ENCODE measurements at places on chromosomes 3 and 15.

- DNase-seq: no peak
These were observed 270.0 kb upstream of the TPRG1 start for GRCh38 chr3:188901671-188902287.

DNA sequence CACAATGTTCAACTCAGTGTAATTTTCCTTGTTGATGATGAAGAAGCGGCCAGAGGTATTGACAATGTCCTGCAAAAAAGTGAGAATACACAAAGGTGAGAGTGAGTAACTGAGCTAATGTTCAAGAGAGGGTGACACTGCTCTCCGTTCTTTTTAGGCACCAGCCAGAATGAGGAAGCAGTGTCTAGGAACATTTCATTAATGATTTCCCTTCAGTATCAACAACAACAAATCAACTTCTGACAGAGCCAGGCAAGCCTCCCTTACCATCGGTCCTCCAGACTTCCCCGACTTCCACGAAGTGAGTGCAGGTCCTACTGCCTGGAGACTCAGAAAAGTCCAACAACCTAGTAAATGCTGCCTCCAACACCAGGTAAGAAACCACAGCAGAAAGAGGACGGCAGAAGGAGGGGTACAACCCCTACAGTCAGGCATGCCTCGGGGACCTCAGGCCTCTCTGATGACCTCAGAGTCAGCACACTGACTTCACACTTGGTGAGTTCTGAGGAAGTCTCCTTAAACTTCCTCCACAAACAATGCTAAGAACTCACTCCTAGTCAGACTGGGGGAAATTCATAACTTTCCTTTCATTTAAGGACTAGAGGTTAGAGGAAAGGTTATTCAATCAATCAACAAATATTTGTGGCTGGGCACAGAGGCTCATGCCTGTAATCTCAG lies 62.7 kb downstream of the NPTN start:
- peak; percentile 70 for DNase-seq

- DNase-seq: peak; percentile 61
These were observed 108.8 kb downstream of the XXYLT1 start for GRCh38 chr3:195162033-195162669.

- no peak for DNase-seq
These were observed 81.7 kb upstream of the TJP1 start for GRCh38 chr15:29903785-29904464.

DNA sequence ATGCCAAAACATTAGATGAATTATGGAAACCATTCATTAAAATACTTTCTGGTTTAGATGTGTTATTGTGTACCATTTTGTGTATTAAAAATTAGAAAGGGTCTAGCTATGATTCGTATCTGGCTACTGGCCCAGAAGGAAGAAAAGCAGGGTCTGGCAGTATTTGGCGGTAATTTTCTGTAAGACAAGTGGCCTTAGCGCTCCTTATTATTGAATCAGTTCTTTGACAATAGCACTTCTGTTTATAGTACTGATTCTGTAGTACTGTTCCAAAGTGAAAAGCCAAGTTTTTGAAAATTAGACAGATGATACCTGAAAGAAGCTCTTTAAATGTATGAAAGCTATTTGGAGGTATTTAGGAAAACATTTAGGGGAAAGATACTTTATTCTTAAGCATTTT lies 10.2 kb downstream of the GLCE start:
- DNase-seq: no peak

- DNase-seq: no peak
These were observed 1078.2 kb downstream of the ZPLD1 start for GRCh38 chr3:103513003-103513402.

DNA sequence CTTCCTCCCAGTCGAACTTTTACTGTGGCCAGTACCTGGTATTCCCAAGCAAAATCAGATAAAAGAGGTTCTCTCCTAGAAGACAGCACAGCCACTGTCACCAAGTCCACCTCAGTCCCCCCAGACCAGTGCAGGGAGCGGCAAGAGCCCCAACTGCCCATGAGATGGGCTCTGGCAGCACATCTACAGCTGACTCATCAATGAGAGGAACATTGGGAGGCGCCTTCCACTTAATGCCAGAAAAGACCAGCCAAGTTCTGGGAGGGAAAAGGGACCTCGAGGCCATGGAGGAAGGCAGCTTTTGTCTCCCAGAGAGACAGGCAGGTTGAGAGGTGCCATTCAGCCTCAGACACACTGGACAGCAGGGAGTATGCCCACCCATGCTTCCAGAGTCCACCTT lies 28.2 kb downstream of the POC1A start:
- DNase-seq: no peak

DNA sequence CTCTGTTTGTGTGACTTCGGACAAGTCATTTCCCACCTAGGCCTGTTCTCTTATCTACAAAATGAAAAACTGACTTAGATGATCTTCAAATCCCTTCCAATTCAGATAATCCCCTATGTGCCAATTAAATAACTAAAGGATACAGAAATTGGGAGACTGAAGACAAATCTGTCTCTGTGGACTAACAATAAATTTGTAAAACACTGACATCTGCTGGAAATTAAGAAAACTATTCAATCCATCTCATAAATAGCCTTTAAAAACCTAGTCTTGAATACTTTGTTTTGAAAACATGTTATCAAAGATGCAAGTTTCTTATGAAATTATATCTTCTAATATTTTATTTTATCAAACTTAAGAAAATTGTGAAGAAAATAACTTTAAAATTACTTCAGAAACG lies 38.3 kb downstream of the MTHFS start:
- DNase-seq: peak; percentile 24

DNA sequence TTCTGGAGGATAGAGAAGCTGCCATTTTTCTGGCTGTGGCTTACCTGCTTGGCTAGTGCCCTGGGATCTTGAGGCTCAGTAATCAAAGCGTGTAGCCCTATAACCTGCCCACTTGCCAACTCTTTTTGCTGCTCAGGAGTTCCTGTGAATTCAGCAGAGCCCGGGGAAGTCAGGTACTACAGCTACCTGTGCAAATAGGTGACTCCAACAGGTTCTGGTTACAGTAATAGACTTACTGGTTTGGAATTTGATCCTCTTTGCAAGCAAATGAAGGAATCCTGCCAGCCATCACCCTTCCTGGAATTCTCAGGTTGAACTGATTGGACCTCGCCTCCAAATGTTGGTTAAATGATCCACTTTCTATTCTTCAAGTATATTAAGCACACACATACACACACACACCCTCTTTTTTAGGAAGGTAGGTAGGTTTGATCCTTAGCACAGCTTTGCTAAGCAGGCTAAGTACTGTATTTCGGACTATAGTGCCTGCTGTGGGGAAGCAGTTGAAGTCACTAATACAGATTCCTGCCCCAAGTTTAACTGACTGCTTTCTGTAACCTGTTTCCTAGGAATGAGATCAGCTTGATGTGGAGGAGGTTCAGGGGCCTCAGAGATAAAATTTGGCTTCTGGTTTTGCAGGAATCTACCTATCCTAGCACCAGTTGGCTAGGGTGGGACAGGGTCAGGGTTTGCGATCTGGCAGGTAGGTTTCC lies 2.3 kb downstream of the PPCDC start:
- no peak for DNase-seq

DNA sequence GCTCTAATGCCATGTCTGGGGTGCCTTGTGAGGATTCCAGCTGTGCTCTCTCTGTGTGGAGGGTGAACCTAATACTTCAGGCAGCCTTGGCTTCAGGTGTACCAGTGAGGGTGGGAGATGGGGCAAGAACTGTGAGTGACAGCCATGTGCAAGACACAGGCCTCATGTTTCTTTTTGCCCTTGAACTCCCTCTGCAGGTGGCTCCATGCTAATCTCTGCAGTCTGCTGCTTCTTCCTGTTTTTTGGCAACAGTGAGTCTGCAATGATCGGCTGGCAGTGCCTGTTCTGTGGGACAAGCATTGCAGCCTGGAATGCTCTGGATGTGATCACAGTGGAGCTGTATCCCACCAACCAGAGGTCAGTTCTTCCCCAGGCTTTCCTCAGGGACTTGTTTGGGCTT lies 189.3 kb downstream of the SV2B start:
- DNase-seq: peak; percentile 61

GRCh38 chr3:13263770-13264467 lies 156.2 kb downstream of the NUP210 start:
- no peak for DNase-seq

GRCh38 chr3:69094467-69095205 lies 9.9 kb downstream of the ARL6IP5 start:
- DNase-seq: peak; percentile 81

- no peak for DNase-seq
These were observed 4.6 kb downstream of the FAM3D start for GRCh38 chr3:58661836-58662420.

GRCh38 chr3:142117056-142117851 lies 32.1 kb downstream of the TFDP2 start:
- no peak for DNase-seq

DNA sequence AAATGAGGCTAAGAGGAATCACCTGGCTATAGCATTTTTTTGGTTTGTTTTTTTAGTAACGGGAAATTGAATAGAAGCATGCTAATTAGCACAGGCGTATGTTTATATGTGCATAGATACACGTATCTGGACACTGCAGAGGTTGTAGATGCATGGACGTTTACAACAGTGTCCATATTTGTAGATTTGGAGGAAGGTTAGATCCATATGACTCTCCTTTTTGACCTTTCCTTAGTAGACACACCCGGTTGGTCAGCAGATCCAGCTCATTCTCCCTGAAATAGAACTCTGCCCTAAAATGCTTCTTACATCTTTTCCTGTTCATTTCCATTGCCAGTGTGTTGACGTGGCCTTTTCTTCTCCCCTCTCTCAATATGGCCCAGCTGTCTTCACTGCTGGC lies 60.1 kb downstream of the SLCO3A1 start:
- no peak for DNase-seq

GRCh38 chr3:123038751-123039150 lies 11.2 kb upstream of the SEMA5B start:
- DNase-seq: no peak

DNA sequence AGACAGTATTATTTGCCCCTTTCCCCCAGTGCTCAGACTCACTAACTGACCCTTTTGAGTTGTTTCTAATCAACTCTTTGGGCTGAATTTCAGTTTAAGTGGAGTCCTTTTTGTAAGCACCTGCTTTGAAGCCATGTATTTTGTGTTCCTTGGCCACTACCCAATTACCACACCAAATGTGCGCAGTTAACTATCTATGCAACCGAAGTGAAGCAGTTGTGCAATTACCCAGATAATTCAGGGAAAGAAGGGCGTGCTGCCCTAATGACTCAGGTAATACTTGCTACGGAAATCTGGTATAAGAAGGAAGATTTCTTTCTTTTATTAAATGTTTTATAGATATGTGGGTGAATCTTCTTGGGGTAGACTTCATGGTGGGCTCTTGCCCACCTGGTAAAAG lies 371.9 kb upstream of the TBL1XR1 start:
- no peak for DNase-seq

GRCh38 chr15:43877371-43877770 lies 50.6 kb downstream of the WDR76 start:
- DNase-seq: no peak

DNA sequence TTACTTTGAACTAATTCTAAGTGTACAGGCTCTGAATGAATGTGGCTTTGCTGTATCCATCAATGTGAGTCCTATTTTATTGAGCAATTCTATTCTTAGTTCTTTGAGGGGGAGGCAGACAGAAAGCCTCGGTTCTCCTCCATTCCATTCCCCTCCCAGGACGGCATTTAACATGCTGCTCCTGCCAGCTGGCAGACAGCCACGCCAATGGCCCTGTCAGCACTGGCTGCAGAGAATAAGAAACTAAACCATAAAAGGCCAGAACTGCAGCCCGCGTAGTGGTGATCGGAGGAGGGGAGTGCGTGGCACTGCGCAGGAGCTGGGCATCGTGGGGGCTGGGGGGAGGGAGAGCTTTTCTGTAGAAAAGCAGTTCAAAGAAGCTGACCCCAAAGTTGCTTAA lies 76.0 kb upstream of the HACD2 start:
- no peak for DNase-seq

DNA sequence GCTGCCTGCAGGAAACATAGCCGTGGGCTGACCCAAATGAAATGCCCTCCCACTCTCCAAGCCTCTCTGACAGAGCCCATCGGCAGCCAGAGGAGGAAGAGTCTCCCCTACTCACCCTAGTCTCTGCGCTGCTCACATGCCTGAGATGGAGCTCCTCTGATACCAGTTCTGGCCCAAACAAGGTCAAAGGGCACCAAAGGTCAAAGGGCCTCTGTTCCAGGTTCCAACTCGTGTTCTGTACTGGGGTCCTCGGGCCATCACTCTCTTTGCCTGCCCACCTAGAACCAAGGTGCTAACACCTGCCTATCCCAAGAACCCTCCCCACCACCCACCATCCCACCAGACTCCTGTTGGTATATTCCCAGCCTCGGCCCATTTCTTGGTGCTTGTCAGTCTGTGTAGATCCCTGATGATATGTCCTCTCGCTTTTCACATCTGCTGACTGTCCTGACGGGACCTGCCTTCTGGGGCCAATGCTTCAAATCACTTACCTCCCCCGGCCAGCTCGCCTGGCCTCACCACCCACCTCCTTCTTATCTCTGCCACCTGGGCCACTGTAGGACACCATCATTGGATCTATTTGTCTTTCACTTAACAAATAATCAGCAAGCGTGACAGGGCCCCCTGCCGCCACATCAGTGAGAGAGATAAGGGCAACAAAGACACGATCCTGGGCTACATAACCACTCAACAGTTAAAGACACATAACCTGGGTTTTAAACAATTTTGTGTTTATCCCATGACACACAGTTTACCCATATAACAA lies 90.4 kb downstream of the SRGAP3 start:
- DNase-seq: peak; percentile 9

DNA sequence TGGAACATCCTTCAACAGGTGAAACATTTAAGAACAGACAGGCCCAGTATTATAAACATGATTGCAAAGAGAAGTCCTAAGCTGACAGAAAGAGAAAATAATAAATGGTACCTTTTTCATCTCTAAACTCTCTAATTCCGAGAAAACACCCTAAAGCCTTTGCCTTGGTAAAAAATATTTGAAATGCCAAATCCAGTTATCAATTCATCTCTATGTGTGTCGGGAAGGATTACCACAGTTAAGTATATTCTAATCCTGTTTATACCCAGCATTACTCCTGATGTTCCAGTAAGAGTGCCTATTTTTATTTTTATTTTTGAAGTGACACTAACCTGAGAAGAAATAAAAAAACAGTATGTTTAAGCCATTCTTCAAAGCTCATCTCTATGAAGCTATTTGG lies 219.3 kb upstream of the NANOGP8 start:
- DNase-seq: no peak

DNA sequence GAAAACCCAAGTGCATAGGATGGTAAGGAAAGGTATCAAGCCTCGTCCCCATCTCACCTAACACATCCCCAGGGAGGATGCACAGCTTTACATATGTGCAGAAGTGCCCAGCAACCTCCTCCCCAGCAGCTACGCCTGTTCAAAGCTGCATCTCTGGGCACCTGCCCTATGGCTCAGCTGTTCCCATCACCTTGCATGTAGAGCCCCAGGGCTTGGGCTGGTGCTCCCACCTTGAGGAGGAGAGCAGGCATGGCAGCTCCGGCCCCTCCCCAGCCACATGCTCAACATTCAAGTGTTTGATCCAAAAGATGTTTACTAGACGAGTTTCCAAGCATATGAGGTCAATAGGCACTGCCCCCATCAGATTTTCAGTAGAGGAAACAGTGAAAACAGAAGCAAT lies 173.5 kb downstream of the ATP10A start:
- DNase-seq: no peak

Measured in suppressor macrophage (primary cell).